Hair follicular keratinocyte (primary cell): ENCODE measurements at places on chromosomes 12 and 14. TPM values are rescaled to one million over a fixed set of nuclear protein-coding genes. Genes with fewer than 3 reads are reported as not detected.

The ABCD2 gene
- not detected in 2 replicates for total RNA-seq

The CLEC2A gene
- total RNA-seq, result not detected in 2 replicates

The SLC6A13 gene
- total RNA-seq, result not detected in 2 replicates

The SLC17A8 gene
- not detected in 2 replicates for total RNA-seq

The PZP gene
- total RNA-seq, result 0.08 TPM in 1 of 2 replicates, not detected in the other

The RPGRIP1 gene
- total RNA-seq, result not detected in 2 replicates

The NGB gene
- total RNA-seq, result not detected in 2 replicates

The RD3L gene
- total RNA-seq, result not detected in 2 replicates
